CD4-positive, alpha-beta T cell (primary cell): ENCODE measurements at places on chromosomes 3 and 15. TPM values are rescaled to one million over a fixed set of nuclear protein-coding genes. Genes with fewer than 3 reads are reported as not detected.

The APH1B gene
- 9.3 TPM for total RNA-seq

DNA sequence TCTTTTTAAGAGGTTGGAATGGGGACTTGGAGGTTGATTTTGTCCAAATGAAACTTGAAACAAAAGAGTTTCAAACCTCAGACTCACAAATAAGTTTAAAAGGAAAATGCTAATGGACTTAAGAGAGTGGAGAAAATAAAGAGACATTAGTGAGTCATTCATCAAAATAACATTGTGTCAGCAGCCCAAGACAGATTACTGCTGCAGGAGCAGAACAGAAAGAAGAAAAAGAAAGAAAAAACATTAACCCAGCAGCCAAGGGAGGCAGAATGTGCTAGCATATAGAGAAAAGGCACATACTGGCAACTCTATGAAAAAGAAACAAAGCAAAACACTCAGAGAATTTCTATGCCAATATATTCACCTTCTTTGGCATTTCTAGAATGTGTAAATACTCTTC is 42.6 kb downstream of the ADAMTS9 start:
- no peaks in the 10 kb centered on the region for H3K27me3 ChIP-seq
- H3K27ac ChIP-seq: no peak overlapping the region
- H3K4me1 ChIP-seq: no peaks in the 10 kb centered on the region

GRCh38 chr3:61783993-61784718 is 222.8 kb downstream of the PTPRG start:
- H3K36me3 ChIP-seq: no peaks in the 10 kb centered on the region
- no peaks in the 10 kb centered on the region for H3K4me1 ChIP-seq
- no peak for DNase-seq
- H3K4me3 ChIP-seq: no peak overlapping the region
- no peaks in the 10 kb centered on the region for H3K27me3 ChIP-seq

The ITIH3 gene
- not detected for total RNA-seq
